ENCODE measurements at places on chromosomes 11 and 22. TPM values are rescaled to one million over a fixed set of nuclear protein-coding genes. Genes with fewer than 3 reads are reported as not detected.

GRCh38 chr11:40183073-40184064 lies 1276.1 kb downstream of the LRRC4C start:
- no peak for DNase-seq

GRCh38 chr11:72896431-72896830 lies 82.2 kb downstream of the ATG16L2 start:
- no peak for DNase-seq

TENM4 gene
- total RNA-seq, result under 0.01 TPM

GRCh38 chr22:27493796-27494195 lies 307.8 kb downstream of the MN1 start:
- DNase-seq, result no peak

DNA sequence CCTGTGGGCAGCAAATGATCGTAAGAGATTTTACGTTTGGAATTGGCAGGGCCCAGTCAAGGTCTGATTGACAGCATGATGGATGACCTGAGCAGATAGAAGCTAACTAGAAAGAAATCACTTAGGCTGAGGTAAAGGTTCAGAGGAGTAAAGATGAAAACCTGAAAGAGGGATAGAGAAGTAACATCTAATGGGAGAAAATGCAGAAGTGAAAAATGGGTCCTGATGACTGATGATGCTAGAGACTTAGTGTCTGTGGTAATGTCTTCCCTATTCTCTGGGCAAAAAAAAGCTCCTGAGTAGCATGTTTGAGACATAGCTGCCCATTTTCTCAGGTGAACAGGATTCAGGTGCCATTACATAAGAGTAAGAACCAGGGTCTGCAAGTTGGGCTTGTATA lies 628.8 kb upstream of the ANO5 start:
- DNase-seq, result no peak

DNA sequence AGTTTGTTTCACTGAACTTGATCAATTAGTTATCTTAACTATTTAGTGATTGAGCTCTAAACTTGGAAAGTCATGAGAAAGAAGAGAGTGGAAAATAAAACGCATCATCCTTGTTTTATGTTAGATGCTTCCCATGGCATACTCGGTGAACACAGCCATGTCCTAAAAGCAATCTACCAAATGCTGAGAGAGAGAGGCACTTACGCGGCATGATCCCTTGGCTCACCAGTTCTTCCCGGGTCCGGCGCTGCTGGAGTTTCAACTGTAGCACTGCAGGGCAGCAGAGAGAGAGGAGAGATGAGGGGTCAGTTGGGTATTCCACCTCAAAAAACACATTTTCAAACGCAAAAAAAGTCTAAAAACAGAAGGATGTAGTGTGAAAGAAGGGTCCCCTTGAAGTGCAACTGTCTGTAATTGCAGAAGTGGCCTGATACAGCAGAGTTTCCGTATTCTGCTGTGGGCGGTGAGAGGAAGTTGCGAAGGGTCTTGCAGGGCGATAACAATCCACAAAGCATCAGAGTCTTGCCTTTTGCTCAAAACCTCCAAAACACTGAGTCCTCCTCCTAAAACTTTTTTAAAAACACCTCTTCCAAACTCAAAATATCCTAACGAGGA lies 92.7 kb downstream of the SGSM3 start:
- DNase-seq, result peak; percentile 92

C1QTNF4 gene
- 97.2 TPM for total RNA-seq

- DNase-seq, result no peak
Measured at GRCh38 chr11:60964801-60965200, 6.7 kb upstream of the CD6 start.

DNA sequence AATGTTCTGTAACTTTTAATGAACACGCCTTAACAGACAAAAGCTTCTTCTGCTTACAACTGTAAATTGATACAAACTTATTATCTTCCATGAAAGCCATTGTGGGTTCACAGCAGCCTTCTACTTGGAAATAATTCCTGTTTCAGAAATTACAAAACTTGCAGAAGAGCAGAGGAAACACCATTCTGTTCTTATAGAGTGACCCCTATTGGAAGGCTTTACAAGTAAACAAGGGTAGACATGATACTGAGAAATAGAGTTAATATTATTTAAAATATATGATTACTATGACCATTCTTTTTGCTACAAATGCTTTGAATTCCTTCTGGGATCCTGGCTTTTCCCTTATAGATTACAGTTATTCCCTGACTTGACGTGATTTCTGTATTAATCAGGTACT lies 32.4 kb upstream of the KCNA4 start:
- DNase-seq, result no peak

IL10RA gene
- total RNA-seq, result 11.8 TPM

DNA sequence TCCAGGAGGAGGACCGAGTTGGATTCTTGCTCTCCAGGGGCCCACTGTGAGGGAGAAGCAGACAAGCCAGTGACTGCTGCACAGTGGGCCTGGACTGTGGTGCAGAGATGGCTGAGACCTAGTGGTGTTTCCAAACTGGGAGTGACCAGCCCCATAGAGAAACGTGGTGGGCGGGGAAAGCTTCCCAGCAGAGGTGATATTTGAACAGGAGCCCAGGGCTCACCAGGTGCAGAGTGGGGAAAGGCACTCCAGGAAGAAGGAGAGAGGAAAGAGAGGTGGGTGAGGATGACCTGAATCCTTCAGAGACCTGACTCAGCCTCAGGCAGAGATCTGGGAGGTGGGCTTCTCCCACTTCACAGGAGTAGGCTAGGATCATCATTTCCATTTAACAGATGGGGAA lies 52.1 kb upstream of the RASD2 start:
- DNase-seq, result no peak

GSTT2B gene
- total RNA-seq, result 0.54 TPM
